ENCODE measurements at places on chromosomes 11 and 22. TPM values are rescaled to one million over a fixed set of nuclear protein-coding genes. Genes with fewer than 3 reads are reported as not detected.

Gene LYVE1
- not detected for total RNA-seq

Gene RFPL2
- 1.8 TPM for total RNA-seq

Gene MRGPRX4
- not detected for total RNA-seq

Gene OR4P4
- not detected for total RNA-seq

Gene GPR83
- total RNA-seq: 0.26 TPM

Gene SLC17A6
- total RNA-seq: not detected

Gene LMO2
- 1.6 TPM for total RNA-seq

Gene PRODH
- 65.1 TPM for total RNA-seq

Gene XKR3
- not detected for total RNA-seq

Gene DCDC1
- 3.2 TPM for total RNA-seq

Gene SYCE3
- total RNA-seq: not detected

Gene P2RY6
- 0.31 TPM for total RNA-seq

Gene KCNC1
- total RNA-seq: not detected

Gene MYO18B
- 0.77 TPM for total RNA-seq

Gene KRTAP5-8
- not detected for total RNA-seq

Gene SMIM35
- total RNA-seq: not detected

Gene STX3
- 91.1 TPM for total RNA-seq

Gene OR5I1
- not detected for total RNA-seq

Gene MPPED1
- 0.59 TPM for total RNA-seq

Gene NLRP14
- 0.40 TPM for total RNA-seq

Gene ISX
- total RNA-seq: not detected

Gene API5
- 166 TPM for total RNA-seq

Gene LRRC51
- 8.0 TPM for total RNA-seq

Gene SCARF2
- total RNA-seq: 20.3 TPM

Gene MMP1
- total RNA-seq: not detected

Gene OR5P2
- total RNA-seq: 3.8 TPM

Gene C22orf31
- not detected for total RNA-seq

Gene SCGB2A2
- total RNA-seq: not detected

Gene DDI1
- total RNA-seq: not detected

Gene OSBPL5
- total RNA-seq: 7.0 TPM

Gene C11orf16
- not detected for total RNA-seq

Gene MMP13
- not detected for total RNA-seq

Gene APOL3
- 1.1 TPM for total RNA-seq

Gene ASCL2
- total RNA-seq: not detected

Gene PDE3B
- total RNA-seq: 6.4 TPM

Gene HORMAD2
- not detected for total RNA-seq

Gene FAT3
- 14.3 TPM for total RNA-seq

Gene TMEM151A
- not detected for total RNA-seq

Gene GATD1
- 57.2 TPM for total RNA-seq

Gene APOC3
- not detected for total RNA-seq

Gene MISFA
- total RNA-seq: 5.3 TPM

Gene SHANK3
- 11.4 TPM for total RNA-seq

Gene APOL4
- not detected for total RNA-seq

Gene RRAS2
- 75.1 TPM for total RNA-seq

Gene FZD4
- 52.1 TPM for total RNA-seq

Gene MMP7
- not detected for total RNA-seq

Gene ACRV1
- not detected for total RNA-seq

Gene MRGPRX3
- not detected for total RNA-seq

Gene PAK1
- 92.1 TPM for total RNA-seq

Gene OR51B2
- not detected for total RNA-seq

Gene ALG9
- total RNA-seq: 25.6 TPM

Gene GNAZ
- 17.9 TPM for total RNA-seq

Gene INS
- total RNA-seq: not detected

Measured in endodermal cell (in vitro differentiated cells).